ENCODE measurements at places on chromosomes 13 and 19. TPM values are rescaled to one million over a fixed set of nuclear protein-coding genes. Genes with fewer than 3 reads are reported as not detected.
A peak's percentile ranks its signal among the peaks of the same experiment; 100 is the strongest.

DNA sequence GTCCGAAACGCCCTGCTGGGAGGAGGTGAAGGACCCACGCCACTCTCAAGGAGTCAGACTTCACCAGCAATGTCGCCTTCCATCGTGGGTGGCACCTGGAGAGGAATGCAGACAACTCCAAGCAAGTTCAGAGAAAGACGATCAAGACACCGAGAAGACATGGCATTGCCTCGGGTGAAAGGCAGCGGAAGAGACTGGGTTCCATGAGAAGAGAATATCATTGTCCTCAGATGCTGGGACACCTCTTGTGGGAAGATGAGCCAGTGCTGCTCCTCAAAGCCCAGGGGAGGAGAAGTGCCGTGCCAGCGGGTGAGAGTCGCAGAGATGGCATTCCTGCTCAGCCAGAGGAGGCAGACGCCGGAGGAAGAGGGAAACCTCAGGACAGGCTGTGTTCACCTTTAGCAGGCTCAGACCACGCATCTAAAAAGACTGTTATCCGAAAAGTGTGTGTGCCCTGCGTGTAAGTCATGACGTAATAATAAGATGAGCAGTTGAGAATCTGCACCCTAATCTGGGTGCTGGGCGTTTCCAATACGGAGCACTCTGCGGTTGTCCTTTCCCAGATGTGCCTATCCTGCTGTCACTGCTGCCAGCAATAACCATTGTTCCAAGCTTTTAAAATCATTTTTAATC lies 144.6 kb upstream of the SPACA7 start:
- H3K36me3 ChIP-seq: no peaks in the 10 kb centered on the region
- H3K4me1 ChIP-seq: no peaks in the 10 kb centered on the region

DNA sequence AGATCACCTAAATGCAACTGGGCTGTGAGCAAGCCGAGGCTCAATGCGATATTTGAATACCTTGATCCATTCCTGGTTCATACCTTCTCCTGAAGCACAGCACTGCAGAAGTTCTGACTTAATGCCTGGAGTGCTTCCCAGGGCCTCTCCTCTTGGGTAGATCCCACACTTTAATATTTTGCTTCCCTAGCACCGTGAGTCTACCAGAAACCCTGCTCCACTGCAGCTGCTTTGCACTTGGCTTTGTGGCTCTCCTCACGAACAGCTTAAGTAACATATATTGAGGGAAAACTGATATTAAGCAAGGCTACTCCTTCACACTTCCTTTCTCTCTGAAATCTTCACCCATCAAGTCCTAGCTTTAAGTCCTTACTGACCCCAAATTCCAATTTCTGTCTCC lies 51.6 kb upstream of the C13orf42 start:
- H3K27ac ChIP-seq: no peak overlapping the region
- no peak overlapping the region for H3K4me3 ChIP-seq
- H3K4me1 ChIP-seq: no peaks in the 10 kb centered on the region
- DNase-seq: no peak
- no peaks in the 10 kb centered on the region for H3K36me3 ChIP-seq

DNA sequence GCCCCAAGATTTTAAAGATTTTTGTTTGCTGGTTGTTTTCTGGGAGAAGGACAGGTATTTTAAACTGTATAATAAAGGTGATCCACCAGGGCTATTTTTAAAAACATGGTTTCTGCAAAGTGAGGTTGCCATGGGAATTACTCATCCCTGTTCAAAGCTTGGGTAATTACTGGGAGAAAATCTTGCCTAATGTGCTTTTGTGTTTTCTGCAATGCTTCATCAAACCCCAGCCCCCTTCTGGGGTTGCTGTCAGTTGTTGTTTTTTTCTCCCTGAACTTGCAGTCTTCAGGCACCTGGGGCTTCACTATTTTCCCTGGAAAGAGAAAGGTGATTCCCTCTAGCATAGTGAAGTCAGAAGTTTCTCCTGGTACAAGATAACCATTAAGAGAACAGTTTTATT lies 277.2 kb downstream of the NALCN start:
- H3K27me3 ChIP-seq: no peaks in the 10 kb centered on the region
- no peak for DNase-seq
- H3K4me1 ChIP-seq: no peaks in the 10 kb centered on the region
- no peaks in the 10 kb centered on the region for H3K36me3 ChIP-seq

DNA sequence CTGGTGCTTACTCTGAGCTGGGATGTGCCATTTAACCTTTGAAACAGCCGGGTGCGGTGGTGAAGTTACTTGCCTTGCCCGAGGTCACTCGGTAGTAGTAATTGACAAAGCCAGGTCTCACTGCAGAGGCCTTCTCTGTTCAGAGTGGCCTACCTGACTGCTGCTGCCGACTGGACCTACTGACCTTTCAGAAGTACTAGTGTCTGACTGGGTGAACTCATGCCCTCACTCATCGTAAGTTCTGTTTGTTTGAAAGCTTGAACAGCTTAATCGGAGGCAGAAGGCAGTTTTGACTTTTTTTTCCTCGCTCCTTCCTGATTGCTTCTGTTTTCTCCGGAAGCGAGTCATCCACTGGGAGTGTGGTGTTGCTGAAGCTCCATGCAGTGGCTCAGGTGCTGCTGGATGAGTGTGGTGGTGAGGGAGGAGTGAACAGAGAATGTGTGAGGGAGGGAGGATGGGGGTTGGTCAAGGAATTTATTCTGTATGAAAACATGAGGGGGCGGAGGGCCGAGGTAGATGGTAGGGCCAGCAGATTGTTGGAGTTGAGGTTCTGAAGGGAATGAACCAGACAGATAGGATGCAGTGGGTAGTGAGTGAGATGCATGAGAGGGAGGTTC lies 2.7 kb downstream of the SPINT2 start:
- peak overlapping the region; percentile 92 for H3K27ac ChIP-seq
- H3K27me3 ChIP-seq: no peaks in the 10 kb centered on the region
- no peaks in the 10 kb centered on the region for H3K36me3 ChIP-seq
- peak overlapping the region; percentile 81 for H3K4me3 ChIP-seq
- peaks cover 7% of the 10 kb centered on the region for H3K4me1 ChIP-seq

DNA sequence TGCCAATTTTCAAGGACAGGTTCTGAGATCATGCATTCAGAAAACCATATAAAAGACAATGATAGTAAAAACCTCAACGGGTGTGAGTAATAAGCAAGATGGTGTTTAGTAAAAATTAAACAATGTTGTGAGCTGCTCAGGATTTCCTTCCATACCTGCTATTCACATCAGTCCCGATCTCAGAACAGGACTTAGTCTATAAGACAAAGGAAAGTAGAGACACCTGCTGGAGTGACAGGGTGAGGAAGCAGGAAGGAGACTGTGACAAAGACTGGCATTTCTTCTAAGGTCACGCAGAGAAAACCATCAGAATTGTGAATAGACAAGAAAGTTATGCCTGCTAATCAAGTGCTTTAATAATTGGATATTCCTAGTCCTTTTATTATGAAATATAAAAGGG lies 648.0 kb downstream of the DACH1 start:
- H3K27me3 ChIP-seq: no peaks in the 10 kb centered on the region
- H3K4me1 ChIP-seq: no peaks in the 10 kb centered on the region
- H3K4me3 ChIP-seq: no peak overlapping the region

DNA sequence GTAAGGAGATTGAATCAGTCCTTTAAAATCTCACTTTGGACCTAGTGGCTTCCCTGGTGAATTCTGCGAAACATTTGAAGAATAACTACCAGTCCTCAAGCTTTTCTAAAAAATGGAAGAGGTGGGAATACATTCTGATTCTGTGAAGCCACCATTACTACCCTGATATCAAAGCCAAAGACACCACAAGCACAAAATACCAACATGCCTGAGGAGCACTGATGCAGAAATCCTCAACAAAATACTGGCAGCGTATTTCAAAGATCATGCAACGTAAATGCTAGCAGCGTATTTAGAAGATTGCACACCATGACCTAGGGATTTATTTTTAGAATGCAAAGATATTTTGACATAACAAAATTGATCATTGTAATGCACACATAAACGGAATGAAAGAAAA lies 14.4 kb downstream of the ATP4B start:
- no peaks in the 10 kb centered on the region for H3K27me3 ChIP-seq
- no peaks in the 10 kb centered on the region for H3K36me3 ChIP-seq
- no peak overlapping the region for H3K4me3 ChIP-seq
- H3K4me1 ChIP-seq: peaks cover 2% of the 10 kb centered on the region
- DNase-seq: no peak

GRCh38 chr19:37098570-37098969 lies 20.3 kb downstream of the ZNF420 start:
- no peak overlapping the region for H3K27ac ChIP-seq
- H3K27me3 ChIP-seq: no peaks in the 10 kb centered on the region
- no peak overlapping the region for H3K4me3 ChIP-seq
- H3K36me3 ChIP-seq: peaks cover 8% of the 10 kb centered on the region
- DNase-seq: no peak
- no peaks in the 10 kb centered on the region for H3K4me1 ChIP-seq

GRCh38 chr13:108755083-108755482 lies 125.7 kb downstream of the MYO16 start:
- no peaks in the 10 kb centered on the region for H3K27me3 ChIP-seq
- H3K27ac ChIP-seq: no peak overlapping the region
- no peak overlapping the region for H3K4me3 ChIP-seq
- no peaks in the 10 kb centered on the region for H3K4me1 ChIP-seq
- no peak for DNase-seq
- H3K36me3 ChIP-seq: no peaks in the 10 kb centered on the region

DNA sequence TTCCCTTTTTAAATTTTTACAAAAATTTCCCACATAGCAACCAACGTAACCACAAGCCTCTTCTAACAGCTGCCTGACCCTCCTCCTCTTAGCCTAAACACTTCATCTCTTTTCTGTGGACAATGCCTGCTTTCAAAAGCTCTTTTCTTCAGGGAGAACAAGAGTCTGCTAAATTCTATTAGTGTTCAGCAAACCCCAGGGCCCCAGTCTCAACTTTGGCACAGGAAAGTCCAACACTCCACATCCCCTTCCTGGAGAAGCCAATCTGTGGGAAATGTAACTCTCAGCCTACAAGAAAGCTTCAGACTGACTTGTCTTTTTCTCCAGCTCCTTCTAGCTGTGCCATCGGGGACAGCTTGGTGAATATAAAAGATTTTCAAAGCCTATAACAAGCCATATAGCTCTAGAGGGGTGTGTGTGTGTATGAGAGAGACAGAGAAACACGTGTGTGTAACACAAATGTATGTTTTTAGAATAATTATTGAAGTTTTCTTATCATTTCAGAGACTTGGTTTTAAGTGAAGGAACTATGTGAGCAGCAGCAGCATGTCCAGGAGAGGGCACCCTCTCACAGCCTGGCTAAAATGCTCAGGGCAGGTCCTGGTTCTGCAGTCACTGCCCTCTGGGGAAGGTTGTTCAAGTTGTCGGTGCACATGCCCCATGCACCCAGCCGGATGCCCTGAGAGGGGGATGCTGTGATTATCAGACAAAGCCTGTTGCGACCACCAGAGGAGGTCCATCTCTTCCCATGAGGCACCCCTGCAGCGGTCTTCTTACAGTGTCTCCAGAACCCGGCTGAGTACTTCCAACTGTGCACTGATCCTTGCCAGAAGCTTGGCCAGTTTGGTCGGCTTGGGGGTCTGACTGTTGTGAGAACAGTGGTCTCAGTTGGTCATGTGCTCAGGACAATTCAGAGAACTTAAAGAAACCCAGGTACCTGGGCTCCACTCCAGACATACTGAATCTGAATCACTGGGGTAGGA lies 34.4 kb downstream of the CCDC70 start:
- H3K27ac ChIP-seq: no peak overlapping the region
- H3K36me3 ChIP-seq: no peaks in the 10 kb centered on the region
- no peaks in the 10 kb centered on the region for H3K4me1 ChIP-seq

DNA sequence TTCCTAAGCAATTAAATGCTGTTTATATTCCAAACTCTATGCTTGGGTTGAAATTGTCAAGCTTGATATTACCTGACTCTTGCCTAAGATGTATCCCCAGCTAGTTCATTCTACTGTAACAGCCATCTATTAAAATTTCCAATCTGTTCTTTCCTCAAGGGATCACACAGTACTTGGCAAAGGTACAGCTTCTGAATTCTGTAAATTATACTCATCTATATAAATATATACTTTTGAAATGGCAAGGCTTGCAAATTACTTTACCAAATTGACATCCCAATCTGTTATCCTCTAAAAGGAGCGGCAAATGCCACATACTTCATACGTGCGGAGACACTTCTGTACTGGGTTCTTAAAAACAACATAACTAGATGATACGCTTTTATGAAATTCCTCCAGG lies 330.2 kb downstream of the DNAJC15 start:
- H3K4me1 ChIP-seq: no peaks in the 10 kb centered on the region
- no peak overlapping the region for H3K4me3 ChIP-seq
- no peaks in the 10 kb centered on the region for H3K27me3 ChIP-seq
- DNase-seq: no peak

DNA sequence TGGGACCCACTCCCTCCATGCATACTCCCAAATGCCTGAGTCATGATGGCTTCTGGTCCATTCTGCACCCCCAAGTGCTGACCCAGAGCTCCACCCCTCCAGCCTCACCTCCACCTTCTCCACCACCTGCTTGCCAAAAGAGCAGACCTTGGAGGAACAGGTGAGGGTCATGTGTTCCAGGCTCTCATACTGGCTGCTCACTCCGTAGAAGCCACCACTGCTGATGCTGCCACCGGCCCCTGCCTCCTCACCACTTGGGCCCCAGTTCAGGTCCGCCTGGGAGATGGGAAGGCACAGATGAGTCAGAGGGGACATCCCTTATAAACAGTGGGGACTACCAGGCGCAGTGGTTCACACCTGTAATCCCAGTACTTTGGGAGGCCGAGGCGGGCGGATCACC lies 7.9 kb downstream of the CD37 start:
- H3K4me1 ChIP-seq: no peaks in the 10 kb centered on the region
- DNase-seq: no peak
- no peaks in the 10 kb centered on the region for H3K36me3 ChIP-seq
- no peaks in the 10 kb centered on the region for H3K27me3 ChIP-seq

DNA sequence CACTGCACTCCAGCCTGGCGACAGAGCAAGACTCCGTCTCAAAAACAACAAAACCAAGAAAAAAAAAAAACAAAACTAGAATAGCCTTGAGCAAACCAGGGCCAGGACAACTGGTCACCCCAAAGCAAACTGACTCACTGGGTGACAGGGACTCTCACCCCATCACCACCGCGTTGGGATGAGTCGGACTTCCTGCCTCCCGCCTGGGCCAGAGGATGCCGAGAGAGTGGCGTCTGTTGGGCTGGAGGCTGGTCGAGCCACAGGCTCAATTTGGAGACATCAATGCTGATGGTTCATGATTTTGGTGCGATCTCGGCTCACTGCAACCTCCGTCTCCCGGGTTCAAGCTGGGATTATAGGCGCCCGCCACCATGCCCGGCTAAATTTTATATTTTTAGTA lies 11.6 kb downstream of the TMPRSS9 start:
- no peak overlapping the region for H3K4me3 ChIP-seq
- no peaks in the 10 kb centered on the region for H3K27me3 ChIP-seq
- DNase-seq: no peak
- no peaks in the 10 kb centered on the region for H3K4me1 ChIP-seq

DNA sequence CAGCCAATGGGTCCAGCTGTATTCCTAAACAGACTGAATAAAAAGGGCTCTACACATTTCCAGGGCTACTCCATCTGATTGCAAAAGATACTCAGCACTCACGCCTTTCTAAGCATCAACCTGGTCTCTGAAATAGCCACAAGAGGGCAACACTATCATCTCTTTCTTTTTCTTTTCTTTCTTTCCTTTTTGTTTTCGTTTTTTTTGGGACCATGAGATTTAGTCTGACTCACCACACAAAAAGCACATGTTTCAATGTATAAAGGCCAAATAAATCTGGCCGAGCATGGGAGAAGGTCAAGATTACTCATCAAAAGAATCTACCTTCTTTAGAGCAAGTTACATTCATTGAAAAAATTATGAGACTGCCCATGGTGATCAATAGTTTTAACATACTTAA lies 805.6 kb upstream of the ARGLU1 start:
- no peaks in the 10 kb centered on the region for H3K4me1 ChIP-seq
- no peak for DNase-seq
- no peaks in the 10 kb centered on the region for H3K27me3 ChIP-seq
- H3K36me3 ChIP-seq: no peaks in the 10 kb centered on the region
- H3K27ac ChIP-seq: no peak overlapping the region

Gene ZSCAN22
- total RNA-seq: 2.7 TPM

Gene ZNF575
- 2.0 TPM for total RNA-seq

Gene ZSCAN4
- total RNA-seq: not detected

Gene IGSF23
- total RNA-seq: not detected
